ENCODE measurements at places on chromosomes 7 and 10. TPM values are rescaled to one million over a fixed set of nuclear protein-coding genes. Genes with fewer than 3 reads are reported as not detected.

- H3K27ac ChIP-seq = no peak overlapping the region
- H3K4me3 ChIP-seq = no peak overlapping the region
- no peaks in the 10 kb centered on the region for H3K4me1 ChIP-seq
- H3K27me3 ChIP-seq = no peaks in the 10 kb centered on the region
- DNase-seq = no peak
- H3K36me3 ChIP-seq = no peaks in the 10 kb centered on the region
Measured at GRCh38 chr10:90051053-90051452, 349.7 kb downstream of the KIF20B start.

DNA sequence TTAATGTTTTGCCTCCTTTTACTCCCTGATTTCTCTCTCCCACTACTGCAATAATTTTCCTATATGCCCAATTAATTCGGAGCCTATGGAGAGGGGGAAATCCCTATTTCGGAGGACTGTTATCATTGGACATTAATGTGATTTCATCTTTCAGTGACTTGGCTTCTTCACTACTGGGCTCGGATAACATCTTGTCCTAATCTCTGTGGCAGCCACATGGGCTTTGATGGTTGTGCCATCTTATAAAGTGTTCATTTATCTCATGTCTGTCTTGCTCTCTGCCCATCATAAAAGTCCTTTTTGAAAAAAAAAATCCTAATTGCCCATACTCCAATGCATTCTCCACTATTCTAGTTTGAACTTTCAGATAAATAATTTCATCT, 15.5 kb upstream of the FAM3C start:
- no peak for DNase-seq
- H3K4me3 ChIP-seq = no peak overlapping the region
- H3K27ac ChIP-seq = no peak overlapping the region
- H3K4me1 ChIP-seq = no peaks in the 10 kb centered on the region

- no peak for DNase-seq
- no peaks in the 10 kb centered on the region for H3K36me3 ChIP-seq
- no peak overlapping the region for H3K27ac ChIP-seq
- H3K4me1 ChIP-seq = no peaks in the 10 kb centered on the region
Measured at GRCh38 chr10:28139138-28139537, 140.3 kb upstream of the ODAD2 start.

DNA sequence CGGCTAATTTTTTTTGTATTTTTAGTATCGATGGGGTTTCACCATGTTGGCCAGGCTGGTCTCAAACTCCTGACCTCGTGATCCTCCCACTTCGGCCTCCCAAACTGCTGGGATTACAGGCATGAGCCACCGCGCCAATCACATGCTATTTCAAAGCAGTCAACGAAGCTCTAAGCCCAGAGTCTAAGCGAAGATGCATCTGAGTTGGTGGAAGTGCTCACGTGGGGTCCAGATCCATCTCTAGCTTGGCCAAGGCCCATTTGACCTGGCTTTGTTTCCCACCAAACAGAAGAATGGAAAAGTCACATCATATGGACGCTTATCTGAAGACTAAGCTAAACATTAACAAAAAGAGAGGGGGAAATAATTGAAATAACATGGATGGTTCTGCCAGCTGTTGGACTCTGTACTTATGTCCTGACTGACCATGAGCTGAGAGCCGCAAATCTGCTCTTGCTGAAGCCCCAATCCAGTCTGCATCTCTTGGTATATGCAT, 3.8 kb upstream of the GTF2I start:
- H3K4me1 ChIP-seq = peaks cover 9% of the 10 kb centered on the region
- H3K4me3 ChIP-seq = no peak overlapping the region
- DNase-seq = no peak
- H3K36me3 ChIP-seq = no peaks in the 10 kb centered on the region
- H3K27me3 ChIP-seq = no peaks in the 10 kb centered on the region
- H3K27ac ChIP-seq = no peak overlapping the region

DNA sequence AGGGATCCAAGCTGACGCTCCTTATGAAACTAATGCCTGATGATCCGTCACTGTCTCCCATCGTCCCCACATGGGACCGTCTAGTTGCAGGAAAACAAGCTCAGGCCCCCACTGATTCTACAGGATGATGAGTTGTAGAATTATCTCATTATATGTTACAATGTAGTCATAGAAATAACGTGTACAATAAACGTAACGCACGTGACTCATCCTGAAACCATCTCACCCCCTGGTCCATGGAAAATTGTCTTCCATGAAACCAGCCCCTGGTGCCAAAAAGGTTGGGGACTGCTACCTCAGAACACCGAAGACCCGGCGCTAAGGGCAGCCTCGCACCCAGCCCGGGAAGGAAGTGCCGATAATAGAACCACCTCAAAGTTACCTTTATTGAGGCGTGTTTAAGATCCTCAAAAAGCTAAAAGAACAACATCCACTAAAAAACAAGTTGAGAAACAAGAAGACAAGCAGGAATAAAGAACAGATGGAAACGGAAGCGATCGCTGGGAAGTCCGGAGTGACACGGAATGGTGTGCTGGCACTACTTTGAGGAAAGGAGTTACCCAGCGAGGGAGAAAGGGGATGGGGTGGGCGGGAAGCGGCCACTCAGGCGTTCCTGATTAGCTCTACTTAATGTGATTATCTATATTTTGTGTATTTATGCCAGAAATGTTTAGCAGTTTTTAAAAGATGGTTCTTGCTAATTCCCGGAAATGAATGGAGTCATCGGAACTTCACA, 50.1 kb upstream of the PRKAR1B start:
- H3K4me3 ChIP-seq = no peak overlapping the region
- H3K27ac ChIP-seq = no peak overlapping the region
- H3K4me1 ChIP-seq = peaks cover 9% of the 10 kb centered on the region

GRCh38 chr7:21948887-21949540, 3.3 kb upstream of the CDCA7L start:
- DNase-seq = no peak
- no peaks in the 10 kb centered on the region for H3K27me3 ChIP-seq
- H3K4me1 ChIP-seq = peaks cover 7% of the 10 kb centered on the region
- H3K4me3 ChIP-seq = no peak overlapping the region
- no peak overlapping the region for H3K27ac ChIP-seq

Gene GLRX3
- total RNA-seq = 41.3 TPM
